ENCODE measurements at places on chromosomes 12 and 14.

DNA sequence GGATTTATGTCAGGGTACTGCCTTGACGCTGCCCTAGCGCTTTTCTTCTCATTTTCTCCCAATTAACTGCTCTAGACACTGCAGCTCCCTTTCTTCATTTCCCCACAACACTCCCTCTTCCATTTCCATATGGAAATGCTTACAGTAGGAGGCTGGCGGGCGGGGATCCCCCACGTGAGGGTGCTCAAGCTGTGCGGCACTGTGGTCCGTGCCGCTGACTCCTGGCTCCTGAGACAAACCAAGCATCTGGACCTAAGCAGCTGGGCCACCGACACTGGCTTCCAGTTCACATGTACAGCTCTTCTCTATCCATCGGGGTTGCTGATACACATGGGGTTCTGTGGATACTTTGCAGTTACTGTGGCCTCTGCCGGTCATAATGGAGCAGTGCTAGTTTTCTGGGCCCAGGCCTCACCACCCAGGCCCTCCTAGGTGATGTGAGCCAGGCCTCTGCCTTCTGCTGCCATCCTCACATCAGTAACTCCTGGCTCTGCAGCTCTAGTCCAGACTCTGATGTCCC is 20.2 kb downstream of the TCHP start:
- DNase-seq: no peak

- no peak for DNase-seq
Measured at GRCh38 chr14:65179918-65180724, 77.8 kb upstream of the MAX start.

DNA sequence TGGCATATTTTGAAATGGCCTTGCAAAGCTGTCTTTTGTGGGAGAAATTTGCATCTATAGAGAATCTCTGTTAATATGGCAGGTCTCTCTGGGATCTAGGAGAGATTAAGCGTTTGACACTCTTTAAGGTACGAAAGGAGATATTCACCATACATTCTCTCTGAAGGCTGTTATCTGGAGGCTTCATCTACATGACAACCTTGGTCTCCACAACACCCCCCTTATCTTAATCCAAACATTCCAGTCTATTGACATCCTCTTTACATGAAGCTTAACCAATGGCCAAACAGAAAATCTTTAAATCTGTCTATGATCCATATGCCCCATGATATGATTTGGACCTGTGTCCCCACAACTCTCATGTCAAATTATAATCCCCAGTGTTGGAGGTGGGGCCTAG is 137.4 kb downstream of the DERA start:
- DNase-seq: no peak

DNA sequence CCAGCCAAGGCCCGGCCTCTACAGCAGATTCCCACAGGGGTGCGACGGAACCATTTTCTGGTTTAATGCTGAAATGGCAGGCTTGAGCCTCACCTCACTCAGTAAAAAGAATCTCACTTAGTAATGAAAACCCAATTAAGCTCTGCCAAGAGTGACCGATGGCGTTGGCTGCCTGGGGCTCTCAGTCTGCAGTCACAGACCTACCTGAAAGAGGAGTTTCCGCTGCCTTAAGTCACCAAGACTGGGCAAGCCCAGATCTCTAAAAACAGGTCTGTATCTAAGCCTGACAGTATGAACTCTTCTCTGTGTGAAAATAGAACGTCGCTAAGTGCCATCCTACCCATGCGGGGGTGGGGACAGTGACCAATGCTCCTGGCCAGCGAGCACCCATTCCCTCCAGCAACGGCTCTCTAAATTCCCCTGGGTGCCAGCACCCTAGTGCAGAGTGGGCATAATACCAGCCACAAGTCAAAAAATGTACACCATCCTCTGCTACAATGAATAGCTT is 107.3 kb downstream of the FOXN3 start:
- no peak for DNase-seq

- no peak for DNase-seq
Measured at GRCh38 chr12:47828976-47829482, 9.3 kb upstream of the HDAC7 start.

DNA sequence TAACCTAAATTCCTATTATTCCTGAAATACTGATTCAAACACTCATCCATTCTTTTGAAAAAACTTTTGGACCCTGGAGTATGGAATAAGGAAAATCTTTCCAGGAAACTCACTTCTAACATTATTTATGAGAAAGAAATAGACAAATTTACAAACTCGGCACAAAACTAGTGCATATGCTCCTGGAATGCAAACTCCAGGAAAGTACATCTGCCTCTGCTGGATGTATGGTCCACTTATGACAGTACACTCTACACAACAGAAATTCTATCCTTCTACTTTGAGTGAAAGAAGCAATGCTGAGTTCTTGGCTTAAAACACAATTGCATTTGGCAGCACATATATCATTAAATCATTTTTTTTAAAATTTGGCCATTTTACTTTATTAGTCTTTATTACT is 700.5 kb upstream of the STXBP6 start:
- no peak for DNase-seq

- DNase-seq: no peak
Measured at GRCh38 chr14:24979725-24980239, 70.2 kb downstream of the STXBP6 start.

GRCh38 chr14:64879635-64880220 is at the start of gene SPTB:
SPTB (minus strand) TSS chr14:64879907; CDS start chr14:64823094, 56,813 bp downstream.
- DNase-seq: no peak

- no peak for DNase-seq
Measured at GRCh38 chr12:10736463-10736862, 13.3 kb upstream of the YBX3 start.

All from iPS DF 6.9 (cell line).